KG1 (cell line): ENCODE measurements at places on chromosomes 6 and 20.

GRCh38 chr20:48544402-48545339 is 283.1 kb downstream of the PREX1 start:
- no peak for DNase-seq

DNA sequence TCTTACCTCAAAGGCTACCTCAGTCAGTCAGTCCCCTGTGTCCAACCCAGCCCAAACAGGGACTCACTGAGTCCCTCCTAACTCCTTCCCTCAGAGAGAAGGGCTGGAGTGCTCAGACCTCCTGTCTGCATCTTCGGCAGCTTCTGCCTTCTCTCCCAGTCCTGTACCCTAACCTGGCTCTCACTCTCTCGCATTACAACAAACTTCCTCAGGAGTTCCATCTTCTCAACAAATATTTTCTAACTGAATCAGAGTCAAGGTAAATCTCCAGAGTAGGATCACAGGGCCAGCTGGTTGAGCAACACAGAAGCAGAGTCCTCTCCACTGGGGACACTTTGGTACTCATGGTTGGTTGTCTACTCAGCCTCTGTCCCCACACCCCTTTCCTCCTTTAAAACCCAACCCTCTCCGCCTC is 92.3 kb downstream of the MRPL14 start:
- DNase-seq = no peak

- DNase-seq = no peak
These were observed 104.0 kb downstream of the EYA2 start for GRCh38 chr20:46998477-46999240.

GRCh38 chr6:168128006-168128630 is 49.1 kb upstream of the FRMD1 start:
- DNase-seq = no peak

DNA sequence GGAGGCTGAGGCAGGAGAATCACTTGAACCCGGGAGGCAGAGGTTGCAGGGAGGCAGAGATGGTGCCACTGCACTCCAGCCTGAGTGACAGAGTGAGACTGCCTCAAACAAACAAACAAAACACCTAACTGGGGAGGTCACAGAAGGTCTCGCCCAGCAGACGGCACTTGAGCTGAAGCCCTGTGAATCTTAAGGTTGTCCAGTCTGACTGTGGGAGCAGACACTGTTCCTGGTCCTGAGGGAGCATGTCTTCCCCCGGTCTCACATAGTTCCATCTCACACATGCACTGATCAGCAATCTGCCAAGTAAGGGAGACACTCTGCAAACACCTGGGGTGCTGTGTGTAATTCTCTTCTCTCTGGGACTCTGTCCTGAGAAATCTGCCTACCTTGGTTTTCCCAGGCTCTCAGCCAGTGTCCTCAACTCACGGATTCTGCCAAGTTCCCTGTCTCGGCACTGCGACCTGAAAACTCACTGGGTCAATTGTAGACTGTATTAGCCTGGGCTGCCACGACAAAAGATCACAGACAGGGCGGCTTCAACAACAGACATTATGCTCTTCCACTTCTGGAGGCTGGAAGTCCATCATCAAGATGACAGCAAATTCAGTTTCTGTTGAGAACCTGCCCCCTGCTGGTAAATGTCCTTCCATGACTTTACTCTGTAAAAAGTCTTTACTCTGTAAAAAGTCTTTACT is 94.3 kb downstream of the JPH2 start:
- DNase-seq = peak; percentile 30

- no peak for DNase-seq
These were observed 106.6 kb upstream of the BTN3A2 start for GRCh38 chr6:26258212-26258977.

DNA sequence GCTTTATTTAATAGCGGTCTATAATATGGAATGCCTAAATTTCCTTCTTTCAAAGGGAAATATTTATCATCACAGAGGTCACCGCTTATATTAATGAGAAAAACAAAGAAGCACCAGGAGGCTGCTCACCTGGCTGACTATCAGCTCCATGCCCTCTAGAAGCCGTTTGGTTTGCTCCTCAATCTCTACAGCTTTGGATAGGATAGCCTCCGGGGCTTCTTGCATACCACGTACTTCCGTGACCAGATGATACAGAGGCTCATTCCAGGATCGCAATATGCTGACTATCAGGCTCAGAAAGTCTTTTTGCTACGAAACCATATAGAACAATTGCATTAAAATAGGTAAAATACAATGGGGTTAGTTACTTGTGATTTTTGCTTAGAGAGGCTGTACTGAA is 6.8 kb downstream of the PRL start:
- DNase-seq = no peak

DNA sequence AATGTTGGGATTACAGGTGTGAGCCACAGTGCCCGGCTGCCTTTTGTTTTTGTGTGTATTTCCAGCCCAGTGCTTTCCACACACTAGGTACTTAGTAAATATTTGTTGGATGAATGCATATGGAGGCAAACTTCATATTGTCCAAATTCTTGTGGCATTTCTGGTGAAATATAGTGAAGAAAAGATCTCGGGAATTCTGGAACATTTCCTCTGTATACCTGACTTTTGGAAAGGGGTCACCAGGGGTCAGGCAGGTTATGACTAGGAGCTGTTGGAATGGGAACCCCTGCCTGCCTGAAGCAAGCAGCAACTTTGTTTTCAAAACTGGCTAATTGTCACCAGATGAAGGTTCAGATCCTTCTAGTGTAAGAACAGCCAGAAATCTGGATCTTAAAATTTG is 12.1 kb upstream of the SCP2D1 start:
- DNase-seq = no peak

GRCh38 chr6:152241013-152241766 is 396.0 kb downstream of the SYNE1 start:
- DNase-seq = no peak

- no peak for DNase-seq
These were observed 925.5 kb upstream of the SLC35B3 start for GRCh38 chr6:9360881-9361280.

- DNase-seq = no peak
These were observed 178.0 kb upstream of the AFDN start for GRCh38 chr6:167648501-167649278.

GRCh38 chr6:109455437-109456110 is at the start of gene MICAL1:
Gene MICAL1 (minus strand): TSS chr6:109455772. CDS start chr6:109454196, 1,576 bp downstream.
- DNase-seq = peak; percentile 41

- no peak for DNase-seq
These were observed 189.6 kb downstream of the MAFB start for GRCh38 chr20:40499391-40499790.

DNA sequence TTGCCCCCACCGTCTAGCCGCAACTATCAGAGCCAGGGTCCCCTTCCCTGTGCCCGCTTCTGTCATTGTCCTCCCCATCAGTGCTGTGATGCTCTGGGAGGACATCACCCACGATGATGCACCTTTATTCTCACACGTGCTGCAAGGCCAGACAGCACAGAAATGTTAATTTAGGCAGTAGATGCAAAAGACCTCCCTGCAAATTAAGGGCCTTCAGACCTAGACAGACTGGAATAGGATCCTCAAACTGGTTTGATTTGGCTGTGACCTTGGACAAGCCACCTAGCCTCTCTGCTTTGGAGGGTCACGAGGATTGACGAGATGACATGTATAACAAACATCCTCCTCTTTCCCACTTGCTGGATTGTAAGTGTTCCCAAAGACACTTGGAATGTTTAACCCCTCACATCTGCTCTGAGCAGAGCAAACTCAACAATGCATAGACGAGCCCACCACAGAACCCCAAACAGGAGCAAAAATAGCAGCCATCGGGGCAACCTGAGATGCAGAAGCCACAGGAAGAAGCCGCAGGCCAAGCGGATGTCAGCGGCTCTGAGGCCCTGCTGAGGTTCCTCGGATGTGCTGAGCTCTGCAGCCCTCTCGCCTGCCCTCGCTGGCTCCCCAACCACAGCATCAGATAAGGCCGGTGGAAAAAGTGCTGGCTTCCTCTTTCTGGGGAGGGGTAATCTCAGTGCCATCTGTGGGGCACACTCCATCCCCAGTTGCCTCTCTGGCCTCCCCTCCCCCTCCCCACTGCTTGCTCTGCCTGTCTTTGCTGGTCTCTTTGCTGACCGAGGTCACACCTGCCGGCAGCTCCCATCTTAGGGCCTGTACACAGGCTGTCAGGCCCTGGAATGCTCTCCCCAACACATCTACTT is 35.3 kb downstream of the TOX2 start:
- DNase-seq = peak; percentile 67

DNA sequence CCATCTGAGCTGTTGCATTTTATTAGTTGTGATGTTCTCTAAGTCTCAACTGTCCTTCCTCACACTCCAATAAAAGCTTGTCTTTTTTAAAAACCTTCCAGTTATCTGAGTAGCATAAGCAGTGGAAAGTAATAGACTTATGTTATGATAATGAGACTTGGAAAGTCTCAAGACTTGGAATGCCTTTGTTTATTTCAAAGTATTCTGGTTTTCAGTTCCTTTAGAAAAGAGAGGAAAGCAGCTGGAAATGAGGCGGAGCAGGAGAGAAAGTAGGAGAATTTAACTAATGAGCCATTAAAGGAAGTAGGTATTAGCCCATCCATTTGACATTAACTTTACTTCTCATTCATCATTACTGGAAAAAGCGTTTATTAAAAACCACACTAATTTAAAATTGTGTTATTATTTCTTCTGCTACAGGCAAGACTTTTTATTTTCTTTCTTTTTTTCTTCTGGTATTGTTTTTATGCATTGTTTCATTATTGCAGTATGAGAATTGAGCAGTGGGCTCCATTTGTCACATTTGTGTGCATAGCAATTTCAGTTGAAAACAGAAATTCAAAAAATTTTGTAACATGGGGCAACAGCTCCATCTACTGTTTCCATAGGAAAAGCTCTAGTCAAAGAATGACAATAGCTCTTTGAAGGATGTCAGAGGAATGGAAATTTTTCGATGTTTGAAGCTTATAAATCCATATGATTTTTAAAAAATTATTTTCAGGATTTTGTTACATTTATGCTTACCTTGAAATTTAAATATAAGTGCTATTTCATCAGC is 194.8 kb downstream of the COL9A1 start:
- peak; percentile 9 for DNase-seq

DNA sequence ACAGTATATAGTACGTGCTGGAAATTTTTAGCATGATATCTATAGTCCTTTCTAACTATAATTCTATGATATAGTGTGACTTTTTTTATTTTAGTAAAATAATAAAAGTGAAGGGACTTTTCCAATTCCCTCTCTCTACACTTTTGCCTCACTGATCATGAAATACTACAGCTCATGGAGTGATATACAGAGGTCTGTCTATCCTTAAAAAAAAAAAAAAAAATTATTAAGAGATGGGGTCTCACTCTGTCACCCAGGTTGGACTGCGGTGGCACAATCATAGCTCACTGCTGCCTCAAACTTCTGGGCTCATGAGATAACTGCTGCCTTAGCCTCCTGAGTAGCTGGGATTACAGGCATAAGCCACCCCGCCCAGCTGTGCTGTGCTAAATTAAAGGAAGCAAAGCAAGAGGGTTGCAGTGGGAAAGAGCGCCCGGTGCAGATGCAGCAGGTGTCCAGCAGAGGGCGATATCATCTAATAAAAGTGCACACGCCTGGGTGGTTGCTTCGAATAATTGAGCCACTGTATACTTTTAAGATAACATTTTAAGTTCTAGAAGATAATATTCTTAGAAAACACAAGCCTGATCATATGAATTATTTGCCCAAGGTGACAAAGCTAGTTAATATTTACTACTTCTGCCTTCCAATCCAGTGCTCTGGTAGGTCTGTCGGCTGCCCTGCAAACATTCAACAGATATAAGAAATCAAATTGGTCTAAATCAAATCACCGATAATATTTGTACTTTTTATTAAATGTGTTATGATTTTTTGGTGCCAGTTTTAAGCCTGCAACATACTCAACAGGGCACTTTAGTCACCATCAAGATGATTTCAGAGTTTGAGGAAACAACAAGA is 94.9 kb upstream of the NT5E start:
- DNase-seq = no peak

- no peak for DNase-seq
These were observed 72.3 kb downstream of the SNX5 start for GRCh38 chr20:17896193-17896723.

DNA sequence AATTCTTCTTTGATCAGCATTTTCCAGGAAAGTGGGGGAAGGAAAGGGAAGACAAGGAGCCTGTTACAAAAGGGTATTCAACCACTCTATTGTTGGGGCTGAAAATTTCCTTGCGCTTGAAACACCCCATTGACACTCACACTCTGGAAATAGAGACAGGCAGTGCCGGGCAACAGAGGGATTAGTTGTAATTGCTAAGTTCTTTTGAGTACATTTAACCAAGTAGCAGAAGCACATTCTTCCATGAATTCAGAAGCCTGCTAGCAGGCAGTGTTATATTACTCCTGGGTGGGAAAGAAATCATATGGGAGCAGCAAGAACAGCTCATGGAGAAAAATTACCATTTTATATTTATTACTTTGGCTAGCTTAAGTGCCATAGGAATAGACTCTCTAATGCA is 745.5 kb downstream of the C6orf118 start:
- DNase-seq = no peak

DNA sequence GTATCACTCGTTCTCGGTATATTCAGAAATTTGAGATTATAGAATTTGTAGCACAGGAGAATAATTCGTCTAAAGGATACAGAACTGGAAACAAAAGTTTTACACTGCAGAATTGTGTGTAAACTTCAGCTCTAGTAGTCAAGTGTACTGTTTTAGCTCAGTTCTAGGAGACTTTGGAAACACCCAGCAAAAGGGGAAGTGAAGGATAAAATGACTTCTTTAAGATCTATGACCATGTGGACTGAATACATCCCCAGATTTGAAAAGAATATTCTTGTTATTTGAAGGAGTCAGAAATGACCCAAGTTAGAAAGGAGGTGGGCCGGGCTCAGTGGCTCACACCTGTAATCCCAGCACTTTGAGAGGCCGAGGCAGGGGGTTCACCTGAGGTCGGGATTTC is 174.0 kb upstream of the FOXQ1 start:
- DNase-seq = no peak

DNA sequence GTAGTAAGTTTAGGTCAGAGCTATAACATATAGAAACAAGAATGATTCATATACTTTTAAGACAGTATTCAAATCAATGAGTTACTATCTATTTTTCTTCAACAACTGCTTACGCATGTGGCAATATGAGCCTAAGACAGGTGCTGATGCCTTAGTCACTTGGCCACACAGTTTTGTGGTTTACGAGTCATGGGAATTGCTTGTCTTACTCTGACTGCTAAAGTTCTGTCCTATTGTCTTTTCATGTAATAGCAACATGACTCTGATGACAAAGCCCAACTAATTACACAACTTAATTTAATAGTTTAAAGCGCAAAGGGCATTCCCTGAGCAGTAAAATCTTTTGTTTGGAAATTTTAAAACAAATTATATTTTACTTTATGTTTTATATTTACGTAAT is 159.3 kb upstream of the CENPW start:
- DNase-seq = peak; percentile 2

- DNase-seq = no peak
These were observed 172.7 kb upstream of the NOX3 start for GRCh38 chr6:155628306-155628705.
